NCI-H2227 treated with DMSO at 0.1 percent for 48 hours (cell line): ENCODE measurements at places on chromosomes 16 and 17.

DNA sequence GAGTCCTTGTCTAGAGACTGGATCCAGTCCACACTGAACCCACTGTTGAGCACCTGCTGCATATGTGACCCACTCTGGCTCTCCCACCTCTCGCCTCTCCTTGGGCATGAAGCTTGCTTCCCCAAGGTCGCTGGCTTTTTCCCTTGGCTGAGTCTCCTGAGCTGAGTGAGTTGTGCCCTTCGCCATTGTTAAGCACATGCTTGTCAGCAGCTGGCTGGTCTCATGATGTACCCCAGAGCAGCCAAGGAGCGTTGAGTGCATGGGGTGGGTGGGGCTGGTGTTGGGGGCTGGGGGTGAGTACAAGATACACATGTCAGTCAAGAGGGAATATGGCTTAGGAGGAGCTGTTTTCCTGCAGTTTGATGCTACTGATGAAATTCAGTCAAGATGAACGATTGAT lies 165.6 kb downstream of the SNX29 start:
- no peak for DNase-seq

DNA sequence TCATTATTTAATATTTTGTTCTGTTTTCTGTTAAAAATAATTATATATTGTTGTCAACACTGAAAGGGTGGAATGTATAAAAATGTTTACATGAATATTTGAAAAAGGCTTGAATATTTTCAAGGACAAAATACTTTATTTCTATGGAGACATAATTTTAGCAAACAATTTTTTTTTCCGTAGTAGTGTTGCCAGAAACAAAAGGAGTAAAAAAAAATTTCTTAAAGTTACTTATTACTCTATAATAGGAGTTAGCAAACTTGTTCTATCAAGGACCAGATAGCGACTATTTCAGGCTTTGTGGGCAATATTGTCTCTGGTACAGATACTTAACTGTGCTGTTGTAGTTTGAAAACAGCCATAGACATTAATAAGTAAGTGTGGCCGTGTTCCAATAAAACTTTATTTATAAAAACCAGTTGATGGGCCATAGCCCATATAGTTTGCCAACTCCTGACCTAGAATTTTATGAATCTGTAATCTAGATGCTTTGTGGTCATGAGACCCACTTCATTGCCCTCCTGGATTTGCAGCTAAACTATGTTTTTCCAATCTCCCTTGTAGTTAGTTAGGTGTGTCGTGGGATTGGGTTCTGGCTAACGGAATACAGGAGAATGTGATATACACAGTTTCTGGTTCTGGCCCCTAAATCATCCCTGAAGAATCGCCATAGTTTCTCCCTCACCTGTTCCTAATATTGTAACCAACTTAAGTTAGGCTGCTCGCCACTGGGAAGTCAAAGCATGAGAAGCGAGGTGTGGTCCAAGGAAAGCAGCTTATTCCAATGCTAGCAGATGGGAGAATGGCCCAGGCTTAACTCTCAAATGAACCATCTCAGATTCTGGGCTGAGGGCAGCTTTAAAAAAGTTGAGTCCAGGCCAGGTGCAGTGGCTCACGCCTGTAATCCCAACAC lies 153.6 kb downstream of the ABCA8 start:
- no peak for DNase-seq

GRCh38 chr16:2779978-2780898 lies 3.2 kb upstream of the ELOB start:
- no peak for DNase-seq

DNA sequence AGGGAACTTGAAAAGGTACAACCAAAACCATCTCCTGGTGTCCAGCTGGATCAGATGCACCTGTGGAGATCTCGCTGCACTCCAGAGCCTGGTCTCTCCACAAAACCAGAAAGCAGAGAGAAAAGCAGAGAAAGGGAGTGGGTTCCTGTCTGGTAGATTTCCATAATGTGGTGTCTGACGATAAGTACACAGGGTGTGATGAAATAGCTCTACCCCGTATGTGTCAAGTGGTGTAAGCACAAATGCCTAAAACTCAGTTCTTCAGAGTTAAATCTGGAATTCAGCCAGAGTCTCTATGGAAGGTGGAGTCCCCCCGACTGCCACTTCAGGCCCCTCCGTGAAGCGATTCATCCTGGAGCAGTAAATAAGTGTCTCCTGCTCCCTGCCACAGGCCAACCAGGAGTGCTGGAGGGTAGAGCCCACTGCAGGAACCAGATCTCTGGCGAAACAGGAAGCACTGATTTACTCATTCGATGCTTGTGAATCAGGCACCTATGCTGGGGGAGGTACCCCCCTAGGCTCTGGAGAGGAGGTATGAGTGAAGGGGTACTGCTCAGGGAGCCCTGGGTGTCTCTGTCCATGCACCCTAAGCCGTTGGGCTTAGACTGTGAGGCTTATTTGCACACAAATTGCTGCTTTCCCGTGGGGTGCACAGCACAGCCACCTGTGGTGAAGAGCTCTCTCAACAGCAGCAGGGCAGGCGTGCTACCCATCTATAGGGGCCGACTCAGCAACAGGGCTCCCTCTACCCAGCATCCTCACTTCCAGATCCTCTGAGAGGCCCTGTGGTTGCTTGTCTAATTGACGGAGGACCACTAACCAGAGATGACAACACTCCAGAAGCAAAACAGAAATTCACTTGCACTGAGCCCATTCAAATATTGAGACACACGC lies 97.1 kb upstream of the MYOCD start:
- DNase-seq: no peak

DNA sequence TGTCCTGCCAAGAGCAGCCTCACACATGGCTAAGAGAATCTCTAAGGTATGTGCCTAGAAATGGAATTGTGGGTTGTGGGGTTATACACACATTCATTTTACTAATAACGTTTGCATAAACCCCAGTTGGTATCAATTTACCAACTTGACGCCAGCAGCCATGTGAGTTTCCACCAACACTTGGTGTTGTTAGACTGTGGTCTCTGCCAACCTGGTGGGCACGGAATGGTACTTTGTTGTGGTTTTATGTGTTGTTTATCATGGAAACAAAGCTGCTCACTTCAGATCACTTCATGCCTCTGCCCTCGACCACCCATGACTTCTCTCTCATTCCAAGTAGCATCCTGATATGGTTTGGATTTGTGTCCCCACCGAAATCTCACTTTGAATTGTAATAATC lies 152.0 kb upstream of the CDC42EP4 start:
- DNase-seq: no peak

DNA sequence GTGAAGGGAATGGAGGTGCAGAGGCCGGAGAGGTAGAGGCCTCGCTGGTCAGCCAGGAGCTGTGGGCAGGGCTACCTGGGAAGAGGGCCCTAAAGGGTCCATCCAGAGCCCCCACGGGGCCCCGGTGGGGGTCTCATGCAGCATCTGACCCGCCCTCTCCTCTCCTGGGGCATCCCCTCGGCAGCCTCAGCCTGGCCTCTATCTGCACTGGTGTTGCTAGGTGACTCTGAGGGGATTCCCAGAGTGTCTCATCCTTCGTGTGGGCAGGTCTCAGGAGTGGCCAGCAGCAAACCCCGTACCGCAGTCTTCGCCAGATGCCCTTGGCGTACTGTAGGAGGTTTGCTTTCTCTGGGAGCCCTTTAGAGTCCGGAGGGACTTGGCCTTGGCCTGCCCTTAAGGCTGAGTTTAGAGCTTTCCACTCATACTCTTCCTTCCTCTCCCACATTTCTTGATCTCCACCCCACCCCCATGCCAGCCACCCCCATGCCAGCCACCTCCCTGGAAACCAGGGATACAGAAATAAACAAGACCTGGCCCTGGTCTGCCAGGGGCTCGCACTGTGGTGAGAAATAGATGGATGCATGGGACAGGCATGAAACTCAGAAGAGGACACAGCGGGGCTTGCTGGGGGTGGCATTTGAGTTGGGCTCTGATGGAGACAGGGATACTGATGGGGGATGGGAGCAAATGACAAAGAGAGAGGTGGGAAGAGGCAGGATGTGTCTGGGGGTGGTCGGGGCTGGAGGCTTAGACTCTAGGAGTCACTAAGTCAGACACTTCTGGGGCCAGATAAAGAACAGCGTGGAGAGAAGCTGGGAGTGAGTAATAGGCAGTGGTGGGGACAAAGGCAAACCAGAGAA lies 9.9 kb downstream of the SLC5A10 start:
- DNase-seq: no peak

DNA sequence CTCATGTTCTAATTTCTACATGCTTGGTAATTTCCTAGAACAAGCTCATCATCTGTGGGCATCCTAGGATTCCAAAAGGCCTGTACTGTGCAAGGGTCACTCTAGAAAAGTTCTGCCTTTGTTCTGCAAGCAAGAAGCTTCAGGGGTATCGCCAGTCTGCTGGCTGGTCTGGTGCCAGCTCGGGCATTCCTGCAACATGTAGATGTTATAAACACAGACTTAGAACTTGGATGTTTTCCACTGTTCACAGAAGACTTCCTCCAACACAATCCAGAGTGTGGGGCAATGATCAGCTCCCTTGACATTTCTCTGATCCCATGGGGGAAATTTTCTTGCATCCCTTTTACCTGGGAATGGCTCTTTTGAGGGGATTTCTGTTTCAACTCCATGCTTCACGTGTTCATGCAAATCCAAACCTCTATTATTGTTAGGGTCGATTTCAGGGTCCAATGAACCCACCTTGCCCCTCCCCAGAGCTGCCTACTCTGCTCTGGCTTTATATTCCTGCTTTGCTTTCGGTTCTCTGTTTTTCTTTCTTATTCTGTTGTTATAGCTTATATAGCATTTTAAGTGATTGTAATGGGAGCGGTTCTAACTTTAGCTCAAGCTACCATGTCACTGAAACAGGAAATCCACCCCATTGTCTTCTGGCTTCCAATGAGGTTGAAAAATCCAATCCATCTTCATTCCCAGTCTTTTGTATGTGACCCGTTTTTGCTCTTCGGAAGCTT lies 25.3 kb downstream of the UBE2O start:
- DNase-seq: no peak

DNA sequence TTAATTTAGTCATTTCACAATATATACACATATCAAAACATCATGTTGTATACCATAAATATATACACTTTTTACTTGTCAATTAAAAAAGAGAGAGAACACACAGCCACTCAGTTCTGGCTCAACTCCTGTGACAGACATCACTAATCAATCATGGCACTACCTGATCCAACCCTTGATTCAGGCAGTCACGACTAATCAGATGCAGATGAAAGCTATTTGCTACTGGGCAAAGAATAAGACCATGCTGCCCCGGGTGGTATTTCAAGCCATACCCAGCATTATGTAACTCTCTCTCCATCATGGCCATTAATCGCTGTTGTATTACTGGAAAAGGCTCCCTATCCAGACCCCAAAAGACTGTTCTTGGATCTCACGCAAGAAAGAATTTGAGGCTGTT lies 345.7 kb downstream of the HAPSTR1 start:
- DNase-seq: no peak

- DNase-seq: no peak
Measured at GRCh38 chr17:40170325-40170724, 6.9 kb upstream of the RAPGEFL1 start.

GRCh38 chr17:30333503-30334360 lies at the start of gene TMIGD1:
Gene TMIGD1, minus strand, starts transcription at chr17:30334057. Its CDS starts 1,924 bp downstream, at chr17:30332133.
- no peak for DNase-seq

- no peak for DNase-seq
Measured at GRCh38 chr16:69329369-69330285, 761 bp downstream of the PDF start.

GRCh38 chr17:30521766-30522165 lies 44.6 kb downstream of the GOSR1 start:
- no peak for DNase-seq

DNA sequence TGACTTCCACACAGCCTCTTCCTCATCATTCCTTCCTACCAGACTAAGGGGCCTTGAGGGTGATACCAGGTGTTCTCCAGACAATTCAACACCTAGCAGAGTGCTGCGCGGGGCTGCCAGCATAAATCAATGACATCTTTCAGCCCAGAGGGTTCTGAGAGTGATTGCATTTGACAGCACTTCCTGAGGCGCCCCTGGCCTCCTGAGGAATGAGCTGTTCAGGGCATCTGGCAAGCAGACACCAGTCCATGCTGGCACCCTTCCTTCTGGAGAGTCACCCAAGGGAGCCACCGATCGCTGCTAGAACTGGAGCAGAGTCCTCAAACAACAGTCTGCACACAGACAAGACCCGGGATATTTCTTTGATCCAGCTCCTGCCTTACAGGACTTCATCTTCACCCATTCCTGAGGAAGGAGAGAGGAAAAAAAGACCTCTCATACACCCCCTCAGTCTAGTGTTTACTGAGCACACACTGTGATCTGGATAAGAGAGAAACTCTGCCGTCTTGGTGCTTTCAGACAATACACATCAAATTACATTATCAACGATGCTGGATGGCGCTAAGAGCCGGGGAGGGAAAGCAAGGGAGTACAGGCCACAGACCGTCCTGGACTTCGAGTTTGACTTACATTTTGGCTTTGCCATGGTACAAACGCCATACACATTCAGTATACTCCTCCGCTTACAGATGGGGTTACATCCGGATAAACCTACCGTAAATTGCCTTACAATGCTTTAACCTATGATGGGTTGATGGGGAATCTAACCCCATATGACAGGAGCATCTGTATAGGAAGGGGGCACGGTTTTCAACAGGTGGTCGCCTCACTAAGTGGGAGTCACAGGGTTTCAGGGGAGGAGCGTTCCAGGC lies 23.0 kb downstream of the NPTX1 start:
- no peak for DNase-seq

DNA sequence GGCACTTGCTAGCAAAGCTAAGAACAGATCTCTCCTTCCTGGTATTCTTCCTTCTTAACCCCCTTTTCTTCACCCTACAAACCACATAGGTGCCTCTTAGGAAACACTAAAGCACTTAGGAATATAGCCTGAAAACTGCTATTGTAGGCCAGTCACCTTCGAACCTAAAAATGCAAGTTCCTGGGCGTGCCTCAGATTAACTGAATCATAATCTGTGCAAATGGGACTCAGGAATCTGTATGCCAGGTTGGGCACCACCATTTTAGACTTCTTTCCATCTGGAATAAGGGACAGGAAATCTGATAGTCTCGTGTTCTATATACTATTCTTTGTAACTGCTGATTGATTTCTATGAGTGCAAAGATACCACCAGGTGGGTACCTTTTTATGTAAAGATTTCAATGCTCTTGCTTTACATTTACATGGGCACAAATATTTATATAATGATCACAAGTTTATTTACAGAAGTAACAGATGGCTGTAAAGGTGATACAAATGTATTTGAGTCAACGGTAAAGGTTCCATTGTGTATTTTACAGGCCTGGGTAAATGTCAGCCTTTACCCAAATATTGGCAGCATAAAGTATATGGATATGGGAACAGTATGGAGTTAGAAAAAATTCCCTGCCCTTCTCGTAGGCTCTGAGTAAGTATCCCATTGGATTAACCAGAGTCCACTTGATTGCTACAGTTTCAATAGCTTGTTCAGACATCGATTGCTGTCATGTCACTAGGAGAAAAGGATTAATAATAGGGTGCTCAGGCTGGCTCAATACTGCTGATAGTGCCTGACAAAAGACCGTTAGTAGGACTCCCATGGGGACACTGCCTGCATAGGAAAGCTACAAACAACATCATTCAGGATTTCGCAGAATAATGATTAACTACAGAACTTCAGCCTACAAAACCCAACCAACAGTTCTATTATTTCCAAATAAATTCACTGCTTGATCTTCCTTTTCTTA lies 124.7 kb downstream of the SNX11 start:
- no peak for DNase-seq
